ENCODE measurements at places on chromosomes 1 and 21. TPM values are rescaled to one million over a fixed set of nuclear protein-coding genes. Genes with fewer than 3 reads are reported as not detected.

DNA sequence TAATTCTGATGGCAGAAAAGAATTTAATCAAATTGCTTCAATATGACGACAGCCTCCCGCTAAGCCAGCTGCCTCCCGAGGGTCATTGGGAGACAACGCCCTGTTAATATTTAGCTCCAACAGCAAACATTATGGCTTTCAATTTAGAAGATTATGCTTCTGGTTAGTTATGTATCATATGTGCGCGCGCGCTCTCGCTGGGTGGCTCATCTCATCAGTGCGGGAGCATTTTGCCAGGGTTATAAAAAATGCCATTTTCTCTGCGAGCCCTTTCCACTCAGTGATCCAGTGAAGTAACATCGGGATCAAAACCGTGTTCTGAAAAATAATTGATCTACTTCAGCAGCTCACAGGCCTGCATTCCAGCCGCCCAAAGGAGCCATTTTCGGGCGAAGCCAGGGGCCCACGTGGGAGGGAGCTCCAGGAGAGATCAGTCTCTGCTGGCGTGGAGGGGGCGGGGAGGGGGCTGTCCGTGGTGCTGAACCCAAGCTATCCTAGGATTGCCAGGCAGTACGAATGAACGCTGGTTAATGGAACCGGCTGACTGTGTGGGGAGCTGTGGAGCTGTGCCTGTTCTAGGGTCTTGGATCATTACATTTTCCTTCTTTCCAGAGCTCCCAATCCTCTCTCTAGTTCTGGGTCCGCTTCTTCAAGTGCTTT lies 219.1 kb upstream of the ZC3H12A start:
- peak; percentile 62 for DNase-seq

Gene OR2L8
- total RNA-seq: not detected

DNA sequence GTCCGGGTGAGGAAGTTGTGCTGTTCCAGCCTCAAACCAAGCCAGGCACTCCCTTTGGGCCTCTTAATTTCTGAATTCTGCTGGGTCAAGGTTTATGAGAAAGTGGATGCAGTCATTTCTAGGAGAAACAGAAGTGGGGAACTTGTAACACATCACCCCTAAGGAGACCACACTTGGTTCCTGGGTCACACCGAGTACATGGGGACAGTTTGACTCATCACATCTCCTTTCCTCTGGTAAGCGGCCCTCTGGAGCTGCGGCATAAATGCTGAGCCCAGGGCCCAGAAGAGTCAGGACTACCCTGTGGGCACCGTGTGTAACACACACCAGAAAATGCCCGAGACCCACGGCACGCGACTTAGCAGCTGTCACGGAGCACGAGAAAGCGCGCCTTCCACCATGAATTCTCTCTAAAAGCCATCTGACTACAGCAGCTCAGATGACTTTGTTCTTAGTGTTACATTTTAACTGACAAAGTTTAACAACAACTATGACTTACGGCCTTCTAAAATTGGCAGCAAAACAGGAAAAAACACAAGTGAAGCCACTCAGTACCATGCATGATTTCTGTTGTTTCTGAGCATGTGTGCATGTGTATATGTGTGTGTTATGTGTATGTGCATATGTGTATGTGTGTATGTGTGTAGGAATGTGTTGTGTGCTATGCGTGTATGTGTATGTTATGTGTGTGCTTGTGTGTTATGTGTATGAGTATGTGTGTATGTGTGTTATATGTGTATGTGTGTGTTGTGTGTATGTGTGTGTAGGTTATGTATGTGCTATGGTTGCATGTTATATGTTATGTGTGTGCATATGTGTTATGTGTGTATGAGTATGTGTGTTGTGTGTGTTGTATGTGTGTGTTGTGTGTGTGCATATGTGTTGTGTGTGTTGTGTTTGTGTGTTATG lies 50.8 kb downstream of the TOMM20 start:
- no peak for DNase-seq

- no peak for DNase-seq
Observed at GRCh38 chr1:44467566-44467965, 62.5 kb downstream of the RNF220 start.

GRCh38 chr21:14084068-14084501 lies 126.7 kb downstream of the LIPI start:
- DNase-seq: no peak

DNA sequence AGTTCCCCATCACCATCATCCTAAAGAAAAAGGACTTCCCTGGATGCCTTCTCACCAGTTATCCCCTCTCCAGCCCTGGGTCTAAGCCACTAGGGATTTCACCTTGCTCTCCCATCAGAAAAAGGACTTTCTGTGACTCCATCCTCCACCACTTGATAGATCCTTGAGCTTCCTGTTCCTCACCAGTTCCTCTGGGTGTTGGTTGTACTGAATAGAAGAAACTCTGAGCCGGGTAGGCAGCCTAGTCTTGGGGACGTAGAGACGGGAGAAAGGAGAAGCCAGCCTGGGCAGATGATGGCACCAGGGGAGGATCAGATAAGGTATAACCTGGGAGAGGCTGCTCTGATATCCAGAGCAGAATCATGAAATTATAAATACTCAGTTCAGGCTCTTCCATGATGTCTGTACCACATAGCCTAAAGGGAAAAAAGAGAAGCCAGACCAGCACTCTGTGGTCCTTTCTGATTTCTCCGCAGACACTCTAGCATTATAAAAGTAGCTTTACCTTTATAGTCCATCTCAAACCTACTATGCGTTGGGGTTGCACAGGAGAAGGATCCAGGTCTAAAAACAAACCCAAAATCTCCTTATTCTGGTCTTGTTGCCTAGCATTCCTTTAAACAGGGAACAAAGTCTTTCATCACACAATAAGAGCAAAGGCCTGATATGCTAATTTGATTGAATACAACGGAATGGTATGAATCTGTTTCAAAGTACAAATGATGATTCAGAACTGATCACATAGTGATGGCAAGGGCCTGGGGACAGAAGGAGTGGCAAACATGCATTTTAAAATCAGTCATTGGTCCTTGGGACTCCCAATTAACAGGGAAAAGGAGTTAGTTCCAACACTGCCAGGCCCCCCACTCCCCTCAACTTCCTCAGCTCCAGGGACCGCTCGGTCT lies 1.2 kb upstream of the CD34 start:
- DNase-seq: no peak

Gene VCAM1
- total RNA-seq: not detected
